ENCODE measurements at places on chromosomes 11 and 22.
A peak's percentile ranks its signal among the peaks of the same experiment; 100 is the strongest.

DNA sequence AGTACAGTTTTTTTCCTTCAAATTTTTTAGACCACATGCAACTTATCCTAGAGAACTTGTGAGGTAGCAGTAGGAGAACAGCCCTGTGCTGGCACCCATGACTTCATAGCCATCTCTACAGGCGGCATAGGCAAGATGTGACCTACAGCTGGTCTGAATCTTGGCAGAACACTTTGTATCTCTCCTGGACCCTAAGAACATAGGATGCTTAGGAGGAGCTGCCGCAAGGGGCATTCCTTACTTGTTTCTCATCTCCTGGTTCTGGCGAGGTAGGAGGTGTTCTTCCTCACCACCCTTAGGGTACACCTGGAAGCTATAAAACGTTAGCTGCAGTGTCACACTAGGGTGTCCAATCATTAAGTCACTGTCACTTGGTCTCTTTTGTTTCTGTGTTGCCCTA, 16.4 kb downstream of the CWC15 start:
- DNase-seq: no peak

DNA sequence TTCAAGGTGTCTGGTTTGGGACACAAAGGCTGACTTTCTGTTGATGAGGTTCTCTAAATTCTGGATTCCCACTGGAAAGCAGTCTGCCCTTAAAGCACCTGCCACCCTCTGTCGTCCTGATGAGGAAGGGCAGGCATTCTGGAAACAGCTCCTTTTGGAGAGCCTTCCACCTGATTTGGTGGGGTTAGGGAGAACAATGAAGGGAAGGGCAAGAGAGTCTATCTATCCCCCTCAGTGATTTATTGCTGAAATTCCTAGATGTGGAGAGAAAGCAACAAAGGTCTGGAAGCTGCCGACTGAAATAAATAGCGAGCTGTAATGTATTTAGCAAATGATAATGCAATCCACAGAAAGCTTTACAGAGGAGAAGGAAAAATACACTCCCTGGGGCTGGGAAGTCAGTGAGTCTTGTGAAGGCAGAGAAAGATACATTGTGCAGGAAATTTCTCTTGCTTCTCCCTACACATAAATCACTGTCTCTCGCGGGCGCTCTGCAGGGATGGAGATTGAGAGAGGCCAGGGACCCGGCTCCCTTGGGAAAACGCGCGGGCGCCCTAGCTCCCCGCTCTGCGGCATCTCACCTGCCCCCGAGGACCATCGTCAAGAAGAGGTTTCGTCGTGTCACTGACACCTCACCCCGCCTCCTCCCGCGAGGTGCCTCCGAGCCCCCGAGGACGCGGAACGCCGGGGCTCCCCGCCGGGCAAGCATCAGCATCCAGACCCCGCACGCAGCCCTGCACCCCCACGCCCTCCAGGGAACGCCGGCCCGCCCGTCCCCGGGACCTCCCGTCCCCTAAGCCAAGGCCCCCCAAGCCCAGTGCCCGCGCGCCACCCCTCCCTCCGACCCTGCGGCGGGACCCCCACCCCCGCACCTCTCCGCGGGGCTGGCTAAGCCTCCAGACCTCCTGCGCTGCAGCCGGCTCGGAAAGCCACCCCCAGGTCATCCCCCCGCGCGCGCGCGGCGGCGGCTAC, 673 bp downstream of the CDON start:
- DNase-seq: no peak

GRCh38 chr11:1219446-1219833, 3.4 kb upstream of the MUC5B start:
- no peak for DNase-seq

- no peak for DNase-seq
These were observed 94.7 kb downstream of the NECTIN1 start for GRCh38 chr11:119634301-119634700.

DNA sequence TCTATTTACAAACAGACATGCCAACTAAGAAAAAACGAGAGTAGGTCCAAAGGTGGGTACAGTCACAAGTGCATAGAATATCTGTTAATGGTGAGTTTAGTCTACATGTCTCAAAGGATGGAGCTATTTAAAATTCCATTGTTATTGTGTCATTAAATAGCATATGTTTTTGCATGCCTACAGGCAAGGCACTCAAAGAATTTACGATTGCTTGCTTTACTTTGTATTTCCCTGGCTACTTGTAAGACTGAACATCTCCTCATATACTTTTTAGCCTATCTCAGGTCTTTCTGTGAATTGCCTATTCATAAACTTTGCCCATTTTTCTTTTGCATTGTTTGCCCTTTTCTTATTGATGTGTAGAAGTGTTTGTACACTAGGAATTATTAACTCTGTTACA, 39.7 kb downstream of the DEUP1 start:
- no peak for DNase-seq

- DNase-seq: no peak
These were observed 4.9 kb downstream of the OR52K2 start for GRCh38 chr11:4454021-4454420.

DNA sequence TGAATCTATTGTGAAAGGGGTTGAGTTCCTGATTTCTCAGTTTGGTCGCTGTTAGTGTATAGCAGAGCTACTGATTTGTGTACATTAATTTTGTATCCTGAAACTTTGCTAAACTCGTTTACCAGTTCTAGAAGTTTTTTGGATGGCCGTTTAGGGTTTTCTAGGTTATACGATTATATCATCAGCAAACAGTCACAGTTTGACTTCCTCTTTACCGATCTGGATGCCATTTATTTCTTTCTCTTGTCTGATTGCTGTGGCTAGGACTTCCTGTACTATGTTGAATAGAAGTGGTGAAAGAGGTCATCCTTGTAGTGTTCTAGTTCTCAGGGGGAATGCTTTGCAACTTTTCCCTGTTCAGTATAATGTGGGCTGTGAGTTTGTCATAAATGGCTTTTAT, 24.6 kb upstream of the OOSP4B start:
- DNase-seq: no peak

DNA sequence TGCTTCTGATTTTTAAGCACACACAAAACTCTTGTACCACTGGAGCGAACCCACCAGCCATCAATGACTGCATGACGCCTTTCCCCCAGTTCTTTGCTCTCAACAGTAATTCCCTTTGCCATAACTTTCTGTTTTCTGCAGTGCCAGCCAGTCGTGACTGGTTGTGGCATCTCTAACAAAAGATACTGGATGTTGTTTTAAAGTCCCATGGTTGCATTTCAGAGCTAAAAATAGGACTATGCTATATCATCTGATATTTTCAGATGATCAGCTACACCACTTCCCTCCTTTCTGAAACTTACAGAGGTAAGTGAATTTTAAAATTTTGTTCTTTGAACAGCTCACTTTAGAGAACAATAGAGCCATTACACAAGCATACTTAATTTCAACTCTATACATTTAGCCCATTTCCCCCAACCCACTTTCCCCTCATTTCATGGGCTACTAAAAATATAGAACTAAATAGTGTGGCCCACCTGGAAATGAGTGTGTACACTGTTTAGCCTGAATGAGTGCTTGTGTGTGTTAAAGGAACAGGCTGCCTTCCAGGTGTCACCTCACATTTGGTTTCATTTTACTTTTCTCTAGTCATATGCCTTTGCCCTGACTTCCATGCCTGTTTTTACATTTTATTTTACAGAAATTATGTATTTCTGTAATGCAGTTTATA, 136.9 kb upstream of the ZC3H12C start:
- no peak for DNase-seq

- DNase-seq: peak; percentile 94
These were observed 13.1 kb downstream of the EEF1G start for GRCh38 chr11:62560566-62561103.

GRCh38 chr11:108596701-108597100, 3.1 kb upstream of the EXPH5 start:
- DNase-seq: no peak

- no peak for DNase-seq
These were observed 58.9 kb upstream of the PRSS23 start for GRCh38 chr11:86741484-86741835.

GRCh38 chr22:37672206-37672919, 3.1 kb upstream of the LGALS1 start:
- no peak for DNase-seq

DNA sequence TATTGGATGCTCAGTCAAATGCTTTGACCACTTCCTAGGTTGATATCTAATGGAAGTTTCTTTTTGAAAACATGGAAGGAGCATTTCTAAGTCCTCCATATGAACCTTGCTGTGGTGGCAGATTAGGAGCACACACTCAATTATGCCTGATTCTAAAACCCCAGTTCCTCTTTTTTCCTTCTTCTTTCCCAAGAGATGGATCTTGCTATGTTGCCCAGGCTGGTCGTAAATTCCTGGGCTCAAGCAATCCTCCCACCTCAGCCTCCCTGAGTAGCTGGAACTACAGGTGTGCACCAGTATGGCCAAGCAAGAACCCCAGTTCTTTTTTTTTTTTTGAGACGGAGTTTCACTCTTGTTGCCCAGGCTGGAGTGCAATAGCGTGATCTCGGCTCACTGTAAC, 3.0 kb downstream of the LYVE1 start:
- no peak for DNase-seq

DNA sequence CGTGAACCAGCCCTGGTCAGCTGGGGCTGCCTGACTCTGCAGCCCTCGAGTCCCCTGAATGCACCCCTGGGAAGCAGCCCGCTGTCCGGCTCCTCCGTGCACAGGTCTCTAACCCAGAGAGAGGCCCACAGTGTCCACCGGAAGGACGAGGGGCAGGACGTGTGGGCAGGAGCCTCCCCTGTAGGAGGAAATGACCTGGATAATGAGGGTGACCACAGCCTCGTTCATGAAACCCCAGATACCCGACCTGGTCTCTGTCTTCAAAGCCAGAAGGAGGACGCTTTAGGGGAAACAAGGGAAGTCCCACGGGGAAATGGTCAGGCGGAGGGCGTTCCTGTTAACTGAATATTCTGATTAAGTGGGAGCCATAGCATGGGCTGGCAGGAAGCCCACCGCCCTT, 23.3 kb downstream of the LIF start:
- no peak for DNase-seq

DNA sequence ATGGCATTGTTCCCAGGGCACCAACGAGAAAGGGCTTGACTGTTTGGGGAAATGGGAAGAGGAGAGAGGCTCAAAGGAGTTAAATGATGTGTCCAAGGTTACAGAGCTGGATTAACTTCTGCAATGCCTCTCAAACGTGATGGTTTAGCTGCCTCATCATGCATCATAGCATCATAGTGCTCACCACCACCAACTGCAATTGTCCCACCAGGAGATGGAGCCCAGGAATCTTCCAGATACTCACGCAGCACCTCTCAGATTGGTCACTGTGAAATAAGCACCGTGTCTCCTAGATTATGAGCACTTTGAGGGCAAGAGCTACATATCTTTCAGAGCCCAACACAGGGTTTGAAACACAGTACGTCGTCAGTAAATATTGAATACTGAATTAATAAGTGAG, 69.2 kb downstream of the PRSS23 start:
- no peak for DNase-seq

DNA sequence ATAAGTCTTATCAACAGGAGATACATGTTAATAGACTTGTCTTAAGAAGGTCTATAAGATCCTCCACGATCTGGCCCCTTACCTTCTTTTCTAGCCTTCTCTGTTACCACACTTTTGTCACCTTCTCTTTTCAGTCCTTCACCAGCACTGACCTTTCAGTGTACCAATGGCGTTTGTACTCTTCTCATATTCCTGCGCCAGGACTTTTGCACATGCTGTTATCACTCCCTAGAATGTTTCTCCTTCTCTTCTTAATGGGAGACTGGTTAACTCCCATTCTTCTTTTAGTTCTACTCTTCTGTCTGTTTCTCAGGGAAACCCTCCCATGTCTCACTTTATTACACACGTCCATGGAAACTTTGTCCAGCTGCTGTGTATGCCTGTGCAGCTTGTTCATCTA, 4.4 kb upstream of the EED start:
- DNase-seq: no peak

DNA sequence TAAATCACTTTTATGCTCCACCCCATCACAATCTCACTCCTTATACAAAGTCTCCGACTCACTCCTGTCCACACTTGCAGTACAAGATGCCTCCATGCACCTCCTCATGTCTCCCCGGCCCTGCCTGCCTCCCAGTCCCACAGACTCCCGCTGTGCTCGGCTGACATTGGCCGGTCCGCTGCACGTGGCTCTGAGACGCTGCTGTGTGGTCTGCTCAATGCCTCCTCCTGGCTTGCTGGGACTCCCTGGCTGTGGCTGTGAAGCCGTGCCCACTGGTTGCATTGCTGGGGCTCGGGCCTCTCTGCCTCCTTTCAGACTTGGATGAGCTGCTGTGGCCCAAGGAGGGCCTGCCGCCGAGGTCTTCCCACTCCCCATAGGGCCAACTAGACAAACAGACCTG, 224.0 kb upstream of the B3GAT1 start:
- no peak for DNase-seq

DNA sequence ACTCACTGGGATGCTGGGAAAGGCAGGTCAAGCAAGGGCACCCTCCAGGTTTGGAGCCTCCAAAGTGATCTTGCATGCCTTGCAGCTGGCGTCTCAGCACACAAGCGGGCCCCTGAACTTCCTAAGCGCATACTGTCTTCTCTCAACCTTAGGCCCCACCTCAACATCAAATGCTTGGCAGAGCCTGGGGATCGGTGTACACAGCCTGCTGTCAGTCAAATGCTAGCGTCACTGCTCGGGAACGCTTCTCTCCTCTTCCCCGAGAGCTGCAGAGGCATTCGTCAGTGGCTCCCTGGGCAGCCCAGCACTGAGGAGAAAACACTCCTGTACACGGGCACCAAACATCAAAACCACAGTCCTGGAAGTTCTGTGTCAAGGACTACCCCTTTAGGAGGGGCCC, 124.9 kb downstream of the C11orf58 start:
- DNase-seq: no peak

- no peak for DNase-seq
These were observed at the start of gene CSF2RB for GRCh38 chr22:36913427-36914389. TSS of gene CSF2RB (plus strand) at chr22:36913628. CDS start at chr22:36922208, 8,580 bp downstream.

- no peak for DNase-seq
These were observed 401.3 kb upstream of the CADM1 start for GRCh38 chr11:115905341-115906000.

DNA sequence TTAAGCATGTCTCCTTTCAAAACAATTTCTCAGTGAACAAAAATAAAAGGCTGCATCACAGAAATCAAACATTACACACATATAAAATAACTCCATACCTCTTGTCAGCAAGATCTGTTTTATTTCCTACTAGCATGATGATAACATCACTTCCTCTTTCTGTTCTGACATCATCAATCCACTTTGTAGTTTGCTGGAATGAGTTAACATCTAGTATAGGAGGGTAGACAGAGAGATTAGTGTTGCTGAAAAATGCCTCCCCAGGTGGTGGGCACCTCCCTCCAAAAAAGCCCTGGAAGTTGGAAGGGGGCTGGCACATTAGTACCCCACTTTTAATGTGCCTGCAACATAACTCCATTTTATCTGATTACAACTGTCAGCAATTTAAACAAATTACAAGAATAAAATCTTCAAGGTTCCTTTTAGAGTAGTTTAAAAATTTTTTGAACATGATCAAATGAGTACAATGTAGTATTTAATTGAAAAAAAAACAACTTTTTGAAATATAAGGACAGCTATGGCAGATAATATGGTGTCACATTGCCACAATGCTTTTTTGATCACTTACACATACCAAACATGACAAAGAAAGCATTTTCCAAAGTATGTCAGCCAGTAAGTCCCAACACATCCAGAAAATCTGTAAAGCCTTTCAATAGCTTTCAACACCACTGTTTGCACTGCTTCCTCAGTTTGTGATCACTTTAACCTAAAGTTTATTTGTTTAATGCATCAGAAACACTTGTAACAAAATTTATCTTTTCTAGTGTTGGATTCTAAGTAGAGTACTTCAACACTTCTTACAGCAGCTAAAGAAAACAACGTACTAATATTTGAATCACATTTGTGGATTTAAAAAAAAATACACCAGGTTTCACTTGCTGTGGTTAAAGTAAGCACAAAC, 44.5 kb downstream of the RAB6A start:
- no peak for DNase-seq
